ENCODE measurements at places on chromosomes 1 and 21.

DNA sequence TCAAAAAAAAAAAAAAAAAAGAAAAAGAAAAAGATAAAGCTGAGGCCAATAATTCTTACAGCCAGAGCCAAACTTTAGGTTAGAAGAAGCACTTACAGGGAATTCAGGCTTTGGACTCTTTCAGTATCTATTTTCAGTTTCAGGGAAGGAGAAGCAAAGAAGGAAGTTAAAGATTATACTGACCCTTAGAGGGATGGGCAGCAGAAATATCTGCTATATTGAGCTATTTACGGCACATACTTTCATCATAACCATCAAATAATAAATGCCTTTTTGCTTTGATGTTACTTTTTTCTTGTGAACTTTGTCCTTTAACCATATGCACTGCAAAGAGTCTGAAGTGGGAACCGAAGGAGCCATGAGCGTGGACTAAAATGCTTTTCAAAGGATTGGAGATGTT is 42.0 kb downstream of the TM2D1 start:
- H3K4me3 ChIP-seq, result no peak overlapping the region
- H3K27ac ChIP-seq, result no peak overlapping the region
- peaks cover 11% of the 10 kb centered on the region for H3K36me3 ChIP-seq
- H3K27me3 ChIP-seq, result no peaks in the 10 kb centered on the region
- H3K4me1 ChIP-seq, result no peaks in the 10 kb centered on the region

GRCh38 chr1:89582571-89582970 is 50.3 kb upstream of the LRRC8C start:
- no peak overlapping the region for H3K4me3 ChIP-seq
- no peaks in the 10 kb centered on the region for H3K36me3 ChIP-seq
- no peak for DNase-seq
- H3K27me3 ChIP-seq, result no peaks in the 10 kb centered on the region
- H3K4me1 ChIP-seq, result no peaks in the 10 kb centered on the region

DNA sequence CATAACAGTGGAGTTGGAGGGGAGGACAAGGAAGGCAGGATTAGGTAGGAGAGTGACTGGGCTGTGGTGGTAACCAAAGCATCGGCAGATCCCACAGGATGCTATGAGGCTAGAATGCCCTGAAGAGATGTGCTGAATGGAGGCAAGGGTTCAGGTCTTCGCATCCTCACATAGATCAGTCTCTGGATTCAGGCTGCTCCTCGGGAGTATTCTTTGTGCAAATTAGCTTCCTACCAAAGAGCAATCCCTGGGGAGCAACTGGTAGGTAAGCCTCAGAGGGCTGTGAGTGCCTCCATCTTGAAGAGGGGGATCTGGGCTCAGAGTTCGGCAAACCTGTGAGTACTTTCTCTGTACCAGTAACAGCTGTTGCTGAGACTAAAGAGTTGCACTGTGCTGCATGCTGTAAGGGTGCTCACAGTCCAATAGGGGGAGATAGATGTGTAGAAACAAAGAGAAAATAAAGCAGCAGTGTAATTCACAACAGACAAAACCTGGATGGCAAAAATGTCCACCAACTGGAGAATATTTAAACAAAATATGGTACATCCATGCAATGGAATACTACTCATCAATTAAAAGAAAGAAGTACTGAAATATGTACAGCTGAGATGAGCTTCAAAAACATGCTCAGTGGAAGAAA is 322.4 kb upstream of the DEPDC1 start:
- no peak for DNase-seq
- no peaks in the 10 kb centered on the region for H3K4me1 ChIP-seq
- H3K36me3 ChIP-seq, result no peaks in the 10 kb centered on the region
- H3K4me3 ChIP-seq, result no peak overlapping the region
- no peak overlapping the region for H3K27ac ChIP-seq
- no peaks in the 10 kb centered on the region for H3K27me3 ChIP-seq

DNA sequence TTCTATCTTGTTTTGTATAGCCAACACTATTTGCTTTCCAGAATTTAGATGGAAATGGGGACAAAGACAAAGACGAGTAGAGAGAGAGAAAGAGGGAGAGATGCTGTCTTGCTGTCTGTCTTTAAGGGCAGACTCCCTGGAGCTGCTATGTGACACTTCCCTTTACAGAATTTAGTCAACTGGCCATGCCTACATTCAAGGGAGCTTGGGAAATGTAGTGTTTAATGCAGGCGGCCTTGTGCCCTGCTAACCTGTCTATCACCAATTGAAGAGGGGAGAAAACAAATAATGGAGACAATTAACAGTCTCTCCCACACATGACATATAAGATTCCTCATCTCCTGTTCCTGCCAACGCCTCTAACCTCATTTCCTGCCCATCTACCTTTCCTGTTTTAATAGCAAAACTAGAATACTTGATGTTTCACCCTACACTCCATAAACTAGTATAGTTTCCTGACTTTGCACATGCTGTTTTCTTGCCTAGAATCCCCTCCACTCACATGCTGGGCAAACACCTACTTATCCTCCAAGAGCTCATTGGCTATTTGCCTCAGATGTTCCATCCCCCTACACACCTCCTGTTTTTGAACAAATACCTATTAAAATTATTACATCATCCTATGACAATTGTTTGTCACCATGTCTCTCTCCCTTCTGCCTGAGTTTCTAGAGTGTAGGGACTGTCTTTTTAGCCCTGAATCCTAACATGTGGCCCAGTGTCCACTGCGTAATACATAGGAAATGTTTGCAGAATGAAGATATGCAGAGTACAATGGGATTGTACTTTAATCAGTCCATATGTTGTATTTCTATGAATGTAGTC is 117.2 kb downstream of the SLC25A24 start:
- no peak overlapping the region for H3K27ac ChIP-seq
- H3K36me3 ChIP-seq, result no peaks in the 10 kb centered on the region
- no peak overlapping the region for H3K4me3 ChIP-seq
- DNase-seq, result no peak
- no peaks in the 10 kb centered on the region for H3K27me3 ChIP-seq

DNA sequence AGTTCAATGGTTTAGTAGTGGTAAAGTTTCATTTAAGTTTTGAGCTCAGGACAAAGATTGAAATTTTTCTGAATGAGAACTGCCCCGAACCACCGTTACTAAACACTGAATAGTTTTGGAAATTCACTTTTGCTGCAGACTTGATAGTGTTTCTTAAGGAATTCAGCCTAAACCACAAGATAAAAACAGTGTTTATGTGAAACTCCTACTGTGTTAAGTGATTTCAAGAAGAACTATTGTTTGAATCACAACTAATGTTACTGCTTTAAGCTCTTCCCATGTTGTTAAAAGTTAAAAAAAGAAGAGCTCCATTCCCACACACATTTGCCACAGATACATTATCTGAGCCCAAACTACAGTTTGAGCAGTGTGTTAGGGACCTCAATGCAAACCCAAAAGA is 159.2 kb downstream of the DYRK1A start:
- no peak for DNase-seq
- no peaks in the 10 kb centered on the region for H3K4me1 ChIP-seq
- no peaks in the 10 kb centered on the region for H3K27me3 ChIP-seq
- no peak overlapping the region for H3K4me3 ChIP-seq
- no peaks in the 10 kb centered on the region for H3K36me3 ChIP-seq

GRCh38 chr1:19923137-19923952 is at the start of gene PLA2G2E:
PLA2G2E (minus strand) TSS chr1:19923617; CDS start chr1:19923559, 58 bp downstream.
- H3K36me3 ChIP-seq, result no peaks in the 10 kb centered on the region
- H3K27ac ChIP-seq, result no peak within 1 kb of the TSS
- H3K27me3 ChIP-seq, result no peaks in the 10 kb centered on the region
- no peaks in the 10 kb centered on the region for H3K4me1 ChIP-seq

DNA sequence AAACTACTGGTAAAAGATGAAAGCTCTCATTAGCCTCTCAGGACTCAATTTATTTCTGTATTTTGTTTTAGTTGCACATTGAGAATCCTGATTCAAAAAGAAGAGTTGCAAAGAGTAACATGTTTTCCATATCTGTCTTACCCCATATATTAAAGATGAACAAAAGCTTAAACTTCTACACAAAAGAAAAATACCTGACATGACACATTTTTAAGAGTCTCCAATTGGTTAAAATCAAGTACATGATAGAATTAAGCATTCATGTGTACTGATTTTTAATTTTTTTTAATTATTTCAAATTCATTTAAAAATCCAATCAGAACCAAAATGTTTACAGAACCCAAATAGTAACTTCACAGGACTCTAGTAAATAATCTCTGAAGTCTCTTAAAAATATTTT is 72.0 kb downstream of the FOXJ3 start:
- H3K36me3 ChIP-seq, result no peaks in the 10 kb centered on the region
- H3K4me3 ChIP-seq, result no peak overlapping the region
- H3K4me1 ChIP-seq, result peaks cover 19% of the 10 kb centered on the region
- no peak for DNase-seq
- no peak overlapping the region for H3K27ac ChIP-seq
- H3K27me3 ChIP-seq, result no peaks in the 10 kb centered on the region

GRCh38 chr1:72006092-72006491 is 276.2 kb downstream of the NEGR1 start:
- no peak overlapping the region for H3K4me3 ChIP-seq
- H3K27me3 ChIP-seq, result no peaks in the 10 kb centered on the region
- no peaks in the 10 kb centered on the region for H3K36me3 ChIP-seq

DNA sequence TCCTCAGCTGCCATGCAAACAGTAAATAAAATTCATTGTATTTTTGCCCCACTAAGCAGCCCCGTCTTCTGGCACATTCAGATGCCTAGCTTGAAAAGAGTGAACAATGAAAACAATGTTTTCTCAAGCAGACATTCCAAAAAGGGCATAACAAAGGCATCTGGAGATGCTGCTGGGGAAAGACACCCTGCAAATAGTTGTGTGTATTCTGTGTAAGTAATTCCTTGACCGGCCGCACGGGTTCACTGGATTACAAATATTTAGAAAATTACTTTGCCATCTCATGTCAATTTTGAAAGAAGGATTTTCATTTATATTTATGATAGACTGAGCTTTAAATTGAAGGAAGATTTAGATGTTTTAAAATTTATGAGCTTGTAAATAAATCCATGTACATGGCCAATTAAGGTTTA is 142.2 kb downstream of the SLC45A1 start:
- H3K27me3 ChIP-seq, result no peaks in the 10 kb centered on the region
- no peak overlapping the region for H3K4me3 ChIP-seq
- no peaks in the 10 kb centered on the region for H3K36me3 ChIP-seq
- H3K27ac ChIP-seq, result no peak overlapping the region
- H3K4me1 ChIP-seq, result peaks cover 32% of the 10 kb centered on the region
- no peak for DNase-seq

DNA sequence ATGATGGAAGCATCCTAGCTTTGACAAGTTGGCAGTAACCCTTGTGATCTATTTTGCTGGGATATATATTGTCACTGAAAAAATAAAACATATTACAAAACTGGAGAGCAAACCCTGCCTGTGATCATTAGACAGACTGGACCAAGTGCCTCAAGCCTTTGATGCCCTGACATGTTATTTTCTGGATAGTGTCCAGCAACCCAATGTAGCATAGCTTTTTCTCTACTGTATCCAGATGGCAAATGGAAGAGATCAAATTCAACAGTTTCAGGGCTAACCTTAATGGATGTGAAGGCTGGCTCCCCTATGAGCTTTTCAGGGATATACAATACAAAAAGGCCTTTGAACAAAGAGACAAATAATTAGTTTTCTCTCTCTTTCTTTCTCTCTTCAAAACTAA is 25.1 kb downstream of the WARS2 start:
- no peak overlapping the region for H3K4me3 ChIP-seq
- H3K4me1 ChIP-seq, result no peaks in the 10 kb centered on the region
- H3K27me3 ChIP-seq, result no peaks in the 10 kb centered on the region
- H3K36me3 ChIP-seq, result no peaks in the 10 kb centered on the region
- no peak for DNase-seq

GRCh38 chr1:101005183-101005582 is 20.4 kb downstream of the DPH5 start:
- no peaks in the 10 kb centered on the region for H3K36me3 ChIP-seq
- no peak overlapping the region for H3K27ac ChIP-seq
- DNase-seq, result no peak
- no peaks in the 10 kb centered on the region for H3K27me3 ChIP-seq
- no peak overlapping the region for H3K4me3 ChIP-seq

GRCh38 chr1:59779949-59780348 is 34.8 kb upstream of the HOOK1 start:
- H3K36me3 ChIP-seq, result no peaks in the 10 kb centered on the region
- no peak overlapping the region for H3K27ac ChIP-seq
- peak; percentile 35 for DNase-seq
- H3K27me3 ChIP-seq, result no peaks in the 10 kb centered on the region

- H3K27me3 ChIP-seq, result no peaks in the 10 kb centered on the region
- H3K4me1 ChIP-seq, result peaks cover 9% of the 10 kb centered on the region
- no peak for DNase-seq
Measured at GRCh38 chr1:89986020-89986419, 8.9 kb upstream of the ZNF326 start.

DNA sequence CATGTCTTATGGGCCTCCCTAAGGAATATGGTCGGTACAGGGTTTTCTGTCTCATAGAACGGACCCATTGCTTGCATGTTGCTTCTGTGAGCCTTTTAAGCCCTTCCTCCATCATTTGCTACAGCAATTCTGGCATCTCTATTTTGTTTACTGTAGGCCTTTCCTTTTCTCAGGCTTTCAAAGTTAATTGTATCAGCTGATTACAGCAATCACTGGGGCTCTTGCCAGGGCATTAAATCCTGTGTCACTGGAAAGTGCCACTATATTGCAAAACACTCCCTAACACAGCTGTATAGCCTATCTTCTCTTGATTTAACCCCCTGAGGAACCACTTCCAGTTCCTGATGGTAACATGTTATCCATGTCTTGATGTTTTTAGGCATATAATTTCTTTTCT is 156.5 kb downstream of the PDE4B start:
- no peaks in the 10 kb centered on the region for H3K36me3 ChIP-seq
- no peak overlapping the region for H3K4me3 ChIP-seq
- H3K4me1 ChIP-seq, result no peaks in the 10 kb centered on the region
- H3K27me3 ChIP-seq, result no peaks in the 10 kb centered on the region
- H3K27ac ChIP-seq, result peak overlapping the region; percentile 59

DNA sequence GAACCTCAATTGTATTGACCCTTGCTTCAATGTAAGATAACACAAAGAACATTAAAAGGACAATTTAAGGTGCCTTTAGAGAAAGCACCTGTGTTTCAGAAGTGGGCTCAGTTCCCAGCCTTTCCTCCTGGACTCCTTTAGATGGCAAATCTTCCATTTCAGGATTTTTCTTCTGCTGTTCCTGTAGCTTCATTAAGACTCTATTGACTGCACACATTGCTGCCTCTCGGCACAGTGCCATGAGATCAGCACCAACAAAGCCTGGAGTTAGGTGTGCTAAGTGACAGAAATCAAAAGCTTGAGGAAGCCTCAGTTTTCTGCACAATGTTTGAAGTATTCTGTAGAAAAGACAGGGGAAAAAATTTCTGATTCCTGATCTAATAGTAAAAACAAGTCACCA is 40.6 kb downstream of the NVL start:
- no peaks in the 10 kb centered on the region for H3K4me1 ChIP-seq
- no peaks in the 10 kb centered on the region for H3K36me3 ChIP-seq
- no peak for DNase-seq
- H3K27ac ChIP-seq, result no peak overlapping the region
- no peaks in the 10 kb centered on the region for H3K27me3 ChIP-seq

- no peak overlapping the region for H3K27ac ChIP-seq
- no peaks in the 10 kb centered on the region for H3K36me3 ChIP-seq
- H3K27me3 ChIP-seq, result no peaks in the 10 kb centered on the region
- DNase-seq, result no peak
- no peak overlapping the region for H3K4me3 ChIP-seq
Measured at GRCh38 chr1:62286786-62287224, 32.4 kb downstream of the KANK4 start.

GRCh38 chr21:14817311-14817710 is 247.5 kb downstream of the NRIP1 start:
- H3K4me1 ChIP-seq, result no peaks in the 10 kb centered on the region
- no peak overlapping the region for H3K27ac ChIP-seq
- DNase-seq, result no peak
- H3K27me3 ChIP-seq, result no peaks in the 10 kb centered on the region
- H3K36me3 ChIP-seq, result no peaks in the 10 kb centered on the region
